ENCODE measurements at places on chromosomes 16 and 17. TPM values are rescaled to one million over a fixed set of nuclear protein-coding genes. Genes with fewer than 3 reads are reported as not detected.

DNA sequence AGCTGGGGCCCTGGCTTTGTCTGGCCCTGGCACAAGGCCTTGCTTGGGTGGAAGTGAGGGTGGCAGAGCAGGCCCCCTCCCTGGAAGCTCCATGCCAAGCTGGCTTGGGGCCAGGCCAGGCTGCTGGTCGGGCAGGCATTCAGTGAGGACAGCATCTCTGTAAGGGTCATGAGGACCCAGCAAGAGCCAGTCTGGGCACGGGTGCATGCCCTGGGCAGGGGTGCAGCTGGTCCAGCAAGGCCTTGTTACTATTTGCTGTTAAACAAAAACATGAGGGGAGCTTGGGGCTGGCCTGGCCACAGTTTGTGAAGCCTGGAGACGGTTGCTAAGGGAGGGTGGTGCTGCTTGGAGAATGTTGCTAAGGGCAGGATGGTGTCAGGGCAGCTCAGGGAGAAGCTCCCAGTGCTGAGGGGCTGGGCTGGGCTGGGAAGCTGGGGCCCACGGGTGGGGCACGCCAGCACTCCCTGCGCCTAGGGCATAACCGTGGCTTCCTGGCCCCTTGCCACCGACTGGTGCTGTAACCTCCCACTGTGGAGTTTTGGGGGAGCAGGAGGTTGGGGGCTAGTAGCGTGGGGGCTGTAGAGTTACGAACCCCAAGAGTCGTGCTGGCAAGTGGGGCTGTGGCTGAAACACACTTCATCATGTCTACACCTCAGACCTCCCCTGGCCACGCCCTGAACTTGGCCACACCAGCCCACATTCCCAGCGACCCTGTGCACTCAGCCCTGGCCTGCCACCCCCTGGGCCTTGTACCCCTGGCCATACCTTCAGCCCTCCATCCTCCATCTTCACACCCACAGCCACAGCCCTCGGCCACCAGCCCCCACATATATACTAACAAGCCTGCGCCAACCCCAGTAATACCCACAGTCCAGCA lies 1.6 kb downstream of the TPPP3 start:
- H3K36me3 ChIP-seq, result no peaks in the 10 kb centered on the region
- no peak overlapping the region for H3K4me3 ChIP-seq
- peaks cover 26% of the 10 kb centered on the region for H3K4me1 ChIP-seq
- peaks cover 5% of the 10 kb centered on the region for H3K27me3 ChIP-seq
- no peak overlapping the region for H3K27ac ChIP-seq
- no peak for DNase-seq

GRCh38 chr17:82859431-82860403 lies 19.9 kb upstream of the ZNF750 start:
- no peak for DNase-seq
- H3K36me3 ChIP-seq, result peaks cover 7% of the 10 kb centered on the region
- H3K27me3 ChIP-seq, result no peaks in the 10 kb centered on the region
- H3K4me3 ChIP-seq, result no peak overlapping the region
- peak overlapping the region; percentile 63 for H3K27ac ChIP-seq

GRCh38 chr16:68469796-68470460 lies 21.6 kb upstream of the SMPD3 start:
- peak overlapping the region; percentile 46 for H3K4me3 ChIP-seq
- H3K27ac ChIP-seq, result peak overlapping the region; percentile 23
- no peak for DNase-seq
- H3K27me3 ChIP-seq, result peaks cover 11% of the 10 kb centered on the region
- peaks cover 12% of the 10 kb centered on the region for H3K4me1 ChIP-seq

- no peaks in the 10 kb centered on the region for H3K27me3 ChIP-seq
- no peak overlapping the region for H3K4me3 ChIP-seq
- H3K27ac ChIP-seq, result no peak overlapping the region
- no peak for DNase-seq
These were observed 208.8 kb downstream of the CCDC182 start for GRCh38 chr17:57536289-57536688.

GRCh38 chr17:199806-200545 lies 18.5 kb upstream of the DOC2B start:
- H3K4me3 ChIP-seq, result no peak overlapping the region
- H3K27me3 ChIP-seq, result peaks cover 17% of the 10 kb centered on the region
- peaks cover 3% of the 10 kb centered on the region for H3K36me3 ChIP-seq
- no peak for DNase-seq
- H3K4me1 ChIP-seq, result peaks cover 18% of the 10 kb centered on the region
- no peak overlapping the region for H3K27ac ChIP-seq

DNA sequence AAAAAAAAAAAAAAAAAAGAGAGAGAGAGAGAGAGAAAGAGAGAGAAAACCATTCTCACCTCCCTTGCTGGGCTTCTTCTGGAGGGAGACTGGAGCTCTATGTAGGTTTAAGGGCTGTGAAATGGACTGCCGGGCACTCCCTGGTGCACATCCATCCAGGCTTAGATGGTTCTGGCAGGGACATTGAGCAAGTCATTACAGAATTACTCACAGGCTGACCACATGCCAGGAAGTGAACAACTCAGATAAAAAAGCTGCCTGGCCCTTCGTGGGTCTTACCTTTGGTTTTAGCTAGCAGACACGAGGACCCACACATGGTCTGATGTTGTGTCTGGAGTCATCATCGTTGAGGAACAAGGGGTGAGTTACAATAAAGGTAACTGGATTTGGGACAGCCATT lies 847.4 kb upstream of the EEF2KMT start:
- DNase-seq, result no peak
- H3K4me1 ChIP-seq, result no peaks in the 10 kb centered on the region
- H3K27me3 ChIP-seq, result no peaks in the 10 kb centered on the region
- no peak overlapping the region for H3K27ac ChIP-seq

DNA sequence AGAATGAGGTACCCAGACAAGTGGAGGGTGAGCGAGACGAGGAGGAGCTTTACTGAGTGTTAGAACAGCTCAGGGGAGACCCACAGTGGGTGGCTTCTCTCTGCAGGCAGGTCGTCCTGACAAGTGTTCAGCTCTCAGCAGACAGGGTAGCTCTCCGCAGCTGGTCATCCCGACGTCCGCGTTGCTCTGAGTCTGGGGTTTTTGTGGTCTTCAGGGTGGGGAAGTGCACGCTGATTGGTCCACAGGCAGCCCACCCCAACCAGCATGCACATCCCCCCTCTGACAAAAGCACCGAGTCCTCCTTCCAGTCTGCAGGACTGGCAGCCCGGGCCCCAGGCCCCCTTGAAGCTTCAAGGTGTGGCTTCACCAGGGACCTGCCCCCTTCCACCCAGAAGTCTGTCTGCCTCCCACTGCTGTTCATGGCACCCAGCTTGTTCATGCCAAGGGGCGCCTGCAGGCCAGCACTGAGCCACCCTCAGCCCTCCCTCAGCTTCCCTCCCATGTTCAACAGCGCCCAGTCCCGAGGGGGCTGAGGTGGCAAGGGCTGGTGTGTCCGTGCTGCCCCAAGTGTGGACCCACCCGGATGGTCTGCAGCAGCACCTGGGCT lies 19.9 kb upstream of the WDR45B start:
- DNase-seq, result no peak
- H3K27me3 ChIP-seq, result no peaks in the 10 kb centered on the region
- H3K27ac ChIP-seq, result no peak overlapping the region
- peaks cover 8% of the 10 kb centered on the region for H3K4me1 ChIP-seq
- peaks cover 2% of the 10 kb centered on the region for H3K36me3 ChIP-seq

Gene CD300E
- total RNA-seq, result not detected

Gene ST6GALNAC1
- not detected for total RNA-seq

Gene QRICH2
- total RNA-seq, result 7.3 TPM

Gene SALL1
- 0.78 TPM for total RNA-seq

Measured in osteocyte (in vitro differentiated cells).